ENCODE measurements at places on chromosomes 1 and 21. TPM values are rescaled to one million over a fixed set of nuclear protein-coding genes. Genes with fewer than 3 reads are reported as not detected.

Gene GIPC2
- 2.1 TPM for total RNA-seq

Gene OR2G2
- not detected for total RNA-seq

Gene OR2T2
- total RNA-seq, result not detected

Gene CLIC4
- total RNA-seq, result 62.7 TPM

Gene OVAAL
- not detected for total RNA-seq

Gene TFF2
- not detected for total RNA-seq

Gene TMEM52
- 0.64 TPM for total RNA-seq

Gene GBP1
- total RNA-seq, result 44.9 TPM

GRCh38 chr1:89200663-89201062, 1.9 kb upstream of the GBP4 start:
- no peak overlapping the region for H3K4me3 ChIP-seq
- H3K27me3 ChIP-seq, result no peaks in the 10 kb centered on the region
- DNase-seq, result no peak
- peaks cover 16% of the 10 kb centered on the region for H3K4me1 ChIP-seq

DNA sequence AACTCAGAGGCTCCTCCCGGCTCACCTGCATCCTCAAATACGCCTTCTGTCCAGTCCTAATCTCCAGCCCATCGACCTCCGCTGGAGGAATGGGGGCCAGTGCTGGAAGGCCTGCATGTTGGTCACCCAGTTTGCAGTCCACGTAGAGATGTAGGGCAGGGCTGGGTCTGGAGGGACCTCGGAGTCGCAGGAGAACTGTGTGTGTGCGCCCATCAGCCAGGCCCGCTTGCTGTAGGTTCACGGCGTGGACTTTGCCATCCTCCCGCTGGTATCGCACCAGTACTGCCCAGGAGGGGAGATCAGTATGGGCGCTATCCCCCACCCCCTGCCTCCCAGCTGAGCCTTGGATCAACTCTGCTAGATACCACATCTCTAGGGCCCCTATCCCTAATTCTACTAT, 2.7 kb downstream of the THBS3 start:
- H3K27ac ChIP-seq, result no peak overlapping the region
- peaks cover 26% of the 10 kb centered on the region for H3K36me3 ChIP-seq
- DNase-seq, result no peak
- no peak overlapping the region for H3K4me3 ChIP-seq

DNA sequence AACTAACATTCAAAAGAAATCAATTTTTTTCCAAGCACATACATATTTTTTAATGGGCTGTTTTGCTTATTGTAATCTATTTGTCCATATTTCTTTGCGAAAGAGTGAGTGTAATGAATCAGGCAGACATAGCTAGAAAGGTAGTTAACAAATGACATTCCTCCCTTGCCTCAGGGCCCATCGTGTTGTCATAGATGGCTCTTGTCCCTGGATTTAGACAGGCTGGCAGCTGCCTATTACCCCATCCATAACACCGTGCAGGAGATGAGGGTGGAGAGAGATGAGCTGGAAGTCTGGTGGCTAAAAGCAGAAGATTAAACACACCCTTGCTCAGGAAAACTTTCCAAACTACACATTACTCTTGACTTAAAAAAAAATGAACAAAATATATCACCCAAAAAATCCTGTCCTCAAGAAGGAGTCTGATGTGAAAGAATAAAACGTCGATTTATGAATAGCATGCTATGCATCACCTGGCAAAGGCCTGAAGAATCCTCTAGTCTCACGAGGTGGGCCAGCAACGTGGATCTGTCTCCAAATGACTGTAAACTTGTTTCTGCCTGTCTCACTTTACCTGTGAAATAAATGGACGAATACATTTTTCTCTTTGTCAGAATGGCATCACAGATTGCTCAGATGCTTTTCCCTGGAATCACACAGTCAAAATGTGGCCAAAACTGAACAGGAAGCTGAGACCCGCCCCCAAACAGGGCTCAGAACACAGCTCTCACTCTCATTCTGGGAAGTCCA, 55.7 kb downstream of the C21orf91 start:
- H3K4me1 ChIP-seq, result no peaks in the 10 kb centered on the region
- no peak overlapping the region for H3K27ac ChIP-seq
- no peak for DNase-seq
- H3K4me3 ChIP-seq, result no peak overlapping the region
- no peaks in the 10 kb centered on the region for H3K36me3 ChIP-seq

GRCh38 chr1:51729824-51730301, 113.0 kb downstream of the OSBPL9 start:
- peak overlapping the region; percentile 83 for H3K4me3 ChIP-seq
- H3K4me1 ChIP-seq, result peaks cover 40% of the 10 kb centered on the region
- peak overlapping the region; percentile 35 for H3K27ac ChIP-seq

DNA sequence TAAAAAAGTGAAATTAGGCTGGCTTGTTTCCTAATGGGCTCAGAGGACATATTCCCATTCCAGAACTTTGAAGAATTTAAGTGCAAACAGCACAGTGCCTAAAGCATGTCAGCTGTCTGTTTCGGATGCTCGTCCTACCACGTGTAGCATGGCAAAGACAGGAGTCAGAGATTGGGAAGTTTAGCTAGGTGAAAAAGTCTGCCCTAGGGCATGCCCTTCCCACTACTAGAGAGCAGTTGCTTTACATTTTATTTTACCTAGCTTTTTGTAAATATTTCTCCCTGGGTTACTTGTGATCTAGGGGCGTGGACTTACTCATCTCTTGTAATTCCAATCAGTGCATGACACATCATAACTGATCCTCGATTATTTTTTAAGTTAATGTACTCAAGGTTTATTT, 111.1 kb downstream of the LMO4 start:
- no peak for DNase-seq
- no peaks in the 10 kb centered on the region for H3K27me3 ChIP-seq
- no peak overlapping the region for H3K27ac ChIP-seq
- H3K4me3 ChIP-seq, result no peak overlapping the region
- no peaks in the 10 kb centered on the region for H3K36me3 ChIP-seq

- H3K27ac ChIP-seq, result no peak overlapping the region
- H3K27me3 ChIP-seq, result peaks cover 95% of the 10 kb centered on the region
- no peak overlapping the region for H3K4me3 ChIP-seq
- H3K4me1 ChIP-seq, result no peaks in the 10 kb centered on the region
- no peak for DNase-seq
Measured at GRCh38 chr1:203081465-203082230, 4.2 kb downstream of the MYOG start.

- H3K27ac ChIP-seq, result no peak overlapping the region
- peaks cover 21% of the 10 kb centered on the region for H3K27me3 ChIP-seq
- no peaks in the 10 kb centered on the region for H3K36me3 ChIP-seq
- H3K4me3 ChIP-seq, result no peak overlapping the region
- no peak for DNase-seq
- peaks cover 9% of the 10 kb centered on the region for H3K4me1 ChIP-seq
Measured at GRCh38 chr1:119449971-119450370, 35.0 kb downstream of the HSD3B2 start.

DNA sequence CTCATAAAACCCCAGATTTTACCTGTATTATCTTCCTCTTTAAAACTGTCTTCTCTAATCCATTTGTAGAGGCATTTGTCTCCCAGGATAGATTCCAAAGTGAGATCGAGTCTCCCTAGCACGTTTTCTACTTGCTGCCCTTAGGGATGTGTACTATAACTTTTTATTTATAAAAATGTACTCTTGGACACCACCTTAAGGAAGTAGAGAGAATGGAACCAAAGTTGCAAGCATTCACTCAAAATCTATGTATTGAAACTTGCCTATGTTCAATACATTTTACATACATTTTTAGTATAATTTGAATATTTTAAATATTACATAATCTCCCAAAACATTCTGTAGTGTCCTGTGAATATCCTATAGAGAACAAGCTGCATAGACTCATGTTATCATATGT, 842 bp upstream of the SPRR2A start:
- H3K27ac ChIP-seq, result no peak overlapping the region
- H3K27me3 ChIP-seq, result no peaks in the 10 kb centered on the region
- no peaks in the 10 kb centered on the region for H3K36me3 ChIP-seq
- DNase-seq, result no peak
- H3K4me3 ChIP-seq, result no peak overlapping the region

GRCh38 chr1:156751451-156751756, at the start of gene HDGF:
HDGF (minus strand) TSS chr1:156751675; CDS start chr1:156751429, 246 bp downstream.
- H3K36me3 ChIP-seq, result peaks cover 66% of the 10 kb centered on the region
- H3K4me1 ChIP-seq, result peaks cover 36% of the 10 kb centered on the region
- H3K27ac ChIP-seq, result peak within 1 kb of the TSS; percentile 93
- no peaks in the 10 kb centered on the region for H3K27me3 ChIP-seq

DNA sequence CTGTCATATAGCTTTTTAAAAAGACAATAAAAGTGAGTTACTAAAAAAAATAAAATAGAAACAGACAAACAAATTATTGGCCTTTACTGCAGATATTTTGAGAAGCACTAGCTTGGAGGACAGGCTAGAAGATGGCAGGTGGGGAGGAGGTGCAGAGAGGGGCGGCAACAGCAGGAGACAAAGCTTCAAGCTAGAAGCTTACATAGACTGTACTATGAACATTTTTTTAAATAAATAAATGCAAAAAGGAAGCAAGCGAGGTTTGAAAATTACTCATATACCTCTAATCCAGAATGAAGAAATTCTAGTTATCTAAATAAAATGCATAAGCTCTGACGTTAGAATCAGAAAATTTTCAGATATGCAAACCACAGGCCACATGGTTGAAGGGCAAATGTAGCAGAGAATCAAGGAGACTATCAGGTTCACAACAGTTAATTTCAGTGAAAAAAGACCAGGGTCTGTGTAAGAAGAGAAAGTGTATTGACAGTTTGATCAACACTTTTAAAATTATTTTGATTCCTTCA, 54.9 kb downstream of the NRIP1 start:
- no peaks in the 10 kb centered on the region for H3K27me3 ChIP-seq
- H3K4me3 ChIP-seq, result no peak overlapping the region
- H3K27ac ChIP-seq, result no peak overlapping the region
- peaks cover 20% of the 10 kb centered on the region for H3K4me1 ChIP-seq

DNA sequence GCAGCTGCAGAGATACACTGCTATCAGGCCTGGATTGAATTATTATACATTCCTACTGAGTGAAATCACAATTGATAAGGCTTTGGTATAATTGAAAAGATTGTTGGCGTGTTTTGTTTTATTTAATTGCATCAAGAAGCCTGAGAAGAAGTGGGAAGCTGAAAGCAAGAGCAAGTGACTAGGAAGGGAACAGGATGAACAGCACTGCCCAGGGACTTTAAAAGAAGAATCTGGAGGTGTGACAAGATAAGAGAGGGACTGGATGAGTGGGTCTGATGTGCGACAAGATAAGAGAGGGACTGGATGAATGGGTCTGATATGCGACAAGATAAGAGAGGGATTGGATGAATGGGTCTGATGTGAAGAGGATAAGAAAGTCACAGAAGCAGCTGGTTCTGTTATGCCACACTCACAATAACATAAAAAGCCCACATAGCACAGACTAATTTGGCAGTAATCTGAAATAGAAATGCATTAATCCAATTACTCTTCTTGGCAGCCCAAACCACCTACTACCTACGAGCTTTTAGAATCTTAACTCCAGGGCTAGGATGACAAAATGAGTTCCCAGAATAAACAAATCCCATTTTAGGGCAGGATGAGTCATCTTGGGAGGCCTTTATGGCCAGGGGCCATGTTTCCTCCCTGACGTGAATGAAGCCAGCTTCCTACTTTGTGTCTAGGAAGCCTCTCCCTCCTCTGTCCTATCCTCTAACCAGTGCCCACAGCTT, 129.7 kb downstream of the DUSP10 start:
- DNase-seq, result peak; percentile 27
- no peak overlapping the region for H3K27ac ChIP-seq
- H3K27me3 ChIP-seq, result no peaks in the 10 kb centered on the region
- no peaks in the 10 kb centered on the region for H3K36me3 ChIP-seq
- peaks cover 12% of the 10 kb centered on the region for H3K4me1 ChIP-seq
- no peak overlapping the region for H3K4me3 ChIP-seq

- H3K36me3 ChIP-seq, result peaks cover 10% of the 10 kb centered on the region
- DNase-seq, result no peak
- H3K4me3 ChIP-seq, result no peak overlapping the region
- peaks cover 29% of the 10 kb centered on the region for H3K4me1 ChIP-seq
Measured at GRCh38 chr1:8412183-8412831, 94.4 kb downstream of the SLC45A1 start.

DNA sequence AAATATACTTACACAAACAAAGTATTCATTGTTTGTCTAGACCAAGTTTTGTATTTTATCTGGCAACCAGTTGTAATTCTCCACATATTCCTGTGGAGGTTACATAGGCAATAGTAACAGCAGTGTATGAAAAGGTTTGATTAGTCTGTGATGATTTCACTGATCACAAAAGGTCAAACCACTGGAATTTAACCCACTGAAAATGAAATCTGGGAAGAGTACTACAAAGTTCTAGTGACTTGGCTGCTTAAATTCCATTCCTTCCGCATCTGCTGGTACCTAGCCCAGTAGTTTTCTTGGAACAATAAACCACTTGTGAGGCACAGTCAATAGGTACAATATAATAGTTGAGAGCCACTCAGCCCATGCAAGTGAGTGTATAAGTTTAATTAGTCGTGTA, 205.4 kb downstream of the NFIA start:
- H3K36me3 ChIP-seq, result peaks cover 9% of the 10 kb centered on the region
- peaks cover 63% of the 10 kb centered on the region for H3K4me1 ChIP-seq
- no peak overlapping the region for H3K4me3 ChIP-seq
- peak; percentile 53 for DNase-seq
- H3K27ac ChIP-seq, result peak overlapping the region; percentile 71
- H3K27me3 ChIP-seq, result no peaks in the 10 kb centered on the region

GRCh38 chr21:42959728-42960127, 14.6 kb upstream of the PKNOX1 start:
- no peaks in the 10 kb centered on the region for H3K27me3 ChIP-seq
- H3K27ac ChIP-seq, result no peak overlapping the region
- peaks cover 8% of the 10 kb centered on the region for H3K36me3 ChIP-seq

GRCh38 chr1:179748772-179749171, 5.7 kb downstream of the FAM163A start:
- no peak for DNase-seq
- no peaks in the 10 kb centered on the region for H3K36me3 ChIP-seq
- no peaks in the 10 kb centered on the region for H3K4me1 ChIP-seq
- peaks cover 91% of the 10 kb centered on the region for H3K27me3 ChIP-seq
- no peak overlapping the region for H3K27ac ChIP-seq

DNA sequence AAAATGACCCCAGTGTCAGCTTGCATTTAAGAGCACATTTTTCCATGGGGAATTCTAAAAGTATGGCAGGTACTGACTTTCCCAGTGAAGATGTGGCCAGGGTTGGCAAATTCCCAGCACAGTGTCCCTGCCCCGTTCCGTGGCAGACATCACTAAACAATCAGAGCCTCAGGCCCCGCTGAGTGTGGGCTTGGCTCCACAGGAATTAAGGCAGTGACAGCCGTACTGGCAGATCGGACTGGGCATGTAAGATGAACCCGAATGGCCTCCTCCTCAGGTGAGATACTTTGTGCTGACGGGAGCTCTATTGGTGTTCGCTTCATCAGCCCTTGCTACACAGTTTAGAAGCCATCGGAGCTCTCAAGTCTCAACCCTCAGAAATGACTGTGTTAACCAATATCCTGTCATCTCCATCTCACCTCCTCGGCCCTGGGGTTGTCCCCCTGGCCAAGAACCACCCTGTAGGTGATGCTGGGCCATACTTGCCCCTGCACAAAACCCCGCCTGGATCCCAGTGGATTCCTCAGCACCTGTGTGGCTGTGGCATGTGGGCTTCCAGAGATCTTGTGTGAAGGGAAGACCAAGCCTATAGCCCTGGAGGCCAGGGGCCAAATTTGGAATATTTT, 29.0 kb upstream of the ABCG1 start:
- H3K36me3 ChIP-seq, result no peaks in the 10 kb centered on the region
- peaks cover 20% of the 10 kb centered on the region for H3K27me3 ChIP-seq
- H3K27ac ChIP-seq, result no peak overlapping the region
- no peak overlapping the region for H3K4me3 ChIP-seq
- DNase-seq, result no peak
- no peaks in the 10 kb centered on the region for H3K4me1 ChIP-seq
